ENCODE measurements at places on chromosomes 1 and 21. TPM values are rescaled to one million over a fixed set of nuclear protein-coding genes. Genes with fewer than 3 reads are reported as not detected.

GRCh38 chr21:38234395-38235142 lies 22.2 kb upstream of the KCNJ15 start:
- DNase-seq, result no peak

GRCh38 chr1:228507961-228508652 lies 20.9 kb downstream of the RNF187 start:
- DNase-seq, result no peak

DNA sequence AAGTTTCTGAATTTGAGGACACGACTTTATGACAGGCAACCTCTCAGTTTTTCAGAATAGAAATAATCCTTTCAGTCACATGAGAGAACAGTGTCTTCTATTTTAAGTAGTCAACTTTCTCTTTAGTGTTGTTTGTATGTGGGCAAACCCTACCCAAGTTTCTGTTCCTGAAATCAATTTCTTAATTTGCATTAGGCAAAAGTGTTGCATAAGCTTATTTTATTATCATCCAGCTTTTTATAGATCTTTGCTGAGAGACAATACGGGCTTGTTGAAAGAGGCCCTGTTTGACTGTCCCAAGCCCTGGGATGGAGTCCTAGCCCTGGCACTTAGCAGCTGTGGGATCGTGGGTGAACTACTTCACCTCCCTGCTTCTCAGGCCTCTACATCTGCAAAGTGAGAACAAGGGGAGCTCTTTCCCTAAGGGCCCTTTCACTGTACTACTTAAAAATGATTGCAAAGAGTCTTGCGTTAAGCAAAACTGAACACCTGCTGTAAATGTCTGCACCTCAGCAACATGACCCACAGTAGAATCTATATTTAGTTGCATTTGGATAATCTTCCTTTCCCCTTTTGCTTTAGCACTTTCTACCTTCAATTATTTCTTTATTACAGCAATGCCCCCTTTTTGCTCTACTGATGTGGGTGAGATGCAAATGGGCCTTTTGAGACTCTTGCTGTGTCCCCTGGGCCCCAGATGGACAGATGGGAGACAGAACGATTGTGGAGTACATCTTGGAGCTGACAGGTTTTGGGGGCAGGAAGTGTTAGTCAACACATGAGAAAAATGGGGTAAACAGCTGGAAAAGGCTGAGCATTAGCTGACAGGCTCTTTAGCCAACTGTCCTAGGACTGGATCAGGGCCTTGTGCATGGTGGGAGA lies 41.0 kb upstream of the SCAF4 start:
- DNase-seq, result no peak

DNA sequence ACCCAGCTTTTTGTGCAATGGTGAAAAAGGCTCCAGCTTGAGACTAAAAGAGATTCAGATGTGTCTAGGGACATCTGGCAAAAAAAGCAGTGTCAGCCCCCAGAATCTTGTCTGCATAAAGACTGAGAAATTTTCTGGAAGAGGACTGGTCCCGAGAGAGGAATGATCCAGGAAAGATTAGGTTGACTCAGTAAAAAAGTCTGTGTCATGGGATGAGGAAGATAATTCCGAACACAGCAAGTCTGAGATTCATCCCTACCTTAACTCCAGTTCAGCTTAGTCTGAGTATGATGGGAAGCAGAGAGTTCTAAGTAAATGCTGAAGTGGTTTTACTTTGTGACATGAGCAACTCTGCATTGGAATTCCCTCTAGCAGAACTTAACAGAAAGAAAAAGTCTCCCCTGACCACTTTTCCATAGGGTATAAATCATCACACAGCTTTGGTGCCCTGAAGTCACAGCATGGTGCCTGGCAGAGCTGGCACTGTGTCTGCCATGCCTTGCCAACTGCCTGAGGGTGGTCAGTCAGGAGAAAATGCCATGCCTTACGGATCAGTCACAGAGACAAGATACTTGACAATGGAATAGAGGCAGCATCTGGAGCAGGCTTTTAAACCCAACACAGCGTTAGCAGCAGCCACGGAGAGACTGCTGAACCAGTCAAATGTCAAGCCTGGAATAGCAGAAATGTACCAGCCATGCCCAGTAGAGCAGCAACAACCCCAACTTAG lies 153.4 kb downstream of the ZC3H11B start:
- DNase-seq, result no peak

DNA sequence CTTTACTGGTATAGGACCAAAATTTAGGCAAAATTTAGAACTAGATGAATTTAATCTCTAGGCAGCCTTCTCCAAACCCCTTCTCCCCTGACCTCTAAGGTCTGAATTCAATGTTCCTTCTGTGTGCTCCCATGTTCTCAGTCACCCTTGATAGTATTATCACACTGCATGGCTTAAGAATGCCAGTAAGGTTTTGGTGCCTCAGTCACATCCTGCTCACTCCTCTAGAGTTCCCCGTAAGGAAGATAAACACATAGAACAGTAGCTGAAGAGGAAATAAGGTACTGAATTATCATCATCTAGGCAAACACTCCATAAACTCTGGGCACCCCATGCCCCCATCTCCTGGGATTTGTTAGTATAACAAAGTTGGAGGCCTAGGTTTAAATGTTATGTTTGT lies 18.2 kb downstream of the PRRX1 start:
- DNase-seq, result no peak

GRCh38 chr1:65163201-65163805 lies 15.3 kb downstream of the AK4 start:
- DNase-seq, result no peak

- DNase-seq, result no peak
Observed at GRCh38 chr1:89064632-89065031, 376 bp downstream of the GBP1 start.

IGSF3 gene
- total RNA-seq, result 3.9 TPM

FABP3 gene
- 8.1 TPM for total RNA-seq

KCNK1 gene
- 6.5 TPM for total RNA-seq
